ENCODE measurements at places on chromosomes 4 and X. TPM values are rescaled to one million over a fixed set of nuclear protein-coding genes. Genes with fewer than 3 reads are reported as not detected.

- no peaks in the 10 kb centered on the region for H3K36me3 ChIP-seq
- no peak overlapping the region for H3K27ac ChIP-seq
- H3K4me3 ChIP-seq = no peak overlapping the region
These were observed 613.3 kb downstream of the BCOR start for GRCh38 chrX:39484159-39485068.

- no peak for DNase-seq
- no peak overlapping the region for H3K27ac ChIP-seq
- H3K4me3 ChIP-seq = no peak overlapping the region
- no peaks in the 10 kb centered on the region for H3K36me3 ChIP-seq
These were observed 85.9 kb upstream of the ACSL4 start for GRCh38 chrX:109818976-109819375.

DNA sequence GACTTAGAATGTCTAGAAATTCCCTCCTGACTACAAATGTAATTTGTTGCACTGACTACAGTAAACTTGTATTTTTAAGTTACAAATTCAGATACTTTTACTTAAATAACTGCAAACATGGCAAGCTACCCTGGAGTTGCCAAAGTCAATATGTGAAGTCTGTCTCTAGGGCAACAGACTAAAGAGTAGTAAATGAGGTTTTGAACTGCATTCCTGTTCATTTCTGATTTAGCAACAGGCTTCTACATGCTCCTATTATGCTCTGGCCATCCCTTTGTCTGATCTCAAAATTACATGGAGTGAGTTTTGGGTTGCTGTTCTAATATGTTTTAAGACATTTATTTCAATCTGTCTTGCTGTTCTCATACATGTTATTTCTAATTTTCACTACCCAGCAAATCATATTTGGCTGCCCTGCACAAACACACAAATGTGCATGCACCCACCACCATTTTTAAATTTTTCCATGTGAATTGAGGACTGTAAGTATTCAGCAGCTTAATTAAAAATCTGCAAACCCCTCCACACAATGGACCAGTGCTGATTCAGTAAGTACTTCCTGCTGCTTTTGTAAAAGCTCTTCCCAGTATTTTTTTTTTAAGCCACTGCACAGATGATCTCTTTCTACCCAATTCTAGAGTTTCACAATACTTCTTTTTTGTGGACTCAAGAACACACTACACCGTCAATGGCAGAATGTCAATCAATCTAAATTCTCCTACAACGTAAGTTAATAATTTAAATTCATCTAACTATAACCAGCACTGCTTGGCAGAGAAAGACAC lies 26.7 kb downstream of the SH3RF1 start:
- H3K36me3 ChIP-seq = no peaks in the 10 kb centered on the region
- no peak overlapping the region for H3K4me3 ChIP-seq
- H3K27ac ChIP-seq = peak overlapping the region; percentile 14
- H3K4me1 ChIP-seq = no peaks in the 10 kb centered on the region

DNA sequence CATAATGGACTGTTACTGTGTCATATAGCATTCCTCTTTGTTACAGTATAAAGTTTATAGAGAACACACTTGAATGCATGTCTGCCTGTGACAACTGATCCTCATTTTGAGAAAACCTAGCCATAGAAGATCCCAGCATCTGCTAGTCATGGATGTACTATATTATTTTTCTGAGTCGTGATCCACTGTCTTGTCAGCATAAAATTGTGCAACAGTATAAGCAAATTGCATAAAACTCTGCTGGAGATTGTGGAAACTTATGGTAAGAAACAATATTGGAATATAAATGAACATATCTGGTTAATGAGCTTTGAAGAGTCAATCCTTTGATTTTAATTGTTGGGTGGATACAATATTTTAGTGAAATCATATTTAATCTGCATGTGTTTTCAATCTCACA lies 3.6 kb downstream of the NEIL3 start:
- DNase-seq = no peak
- H3K36me3 ChIP-seq = no peaks in the 10 kb centered on the region
- no peak overlapping the region for H3K4me3 ChIP-seq
- no peaks in the 10 kb centered on the region for H3K4me1 ChIP-seq
- H3K27ac ChIP-seq = no peak overlapping the region

DNA sequence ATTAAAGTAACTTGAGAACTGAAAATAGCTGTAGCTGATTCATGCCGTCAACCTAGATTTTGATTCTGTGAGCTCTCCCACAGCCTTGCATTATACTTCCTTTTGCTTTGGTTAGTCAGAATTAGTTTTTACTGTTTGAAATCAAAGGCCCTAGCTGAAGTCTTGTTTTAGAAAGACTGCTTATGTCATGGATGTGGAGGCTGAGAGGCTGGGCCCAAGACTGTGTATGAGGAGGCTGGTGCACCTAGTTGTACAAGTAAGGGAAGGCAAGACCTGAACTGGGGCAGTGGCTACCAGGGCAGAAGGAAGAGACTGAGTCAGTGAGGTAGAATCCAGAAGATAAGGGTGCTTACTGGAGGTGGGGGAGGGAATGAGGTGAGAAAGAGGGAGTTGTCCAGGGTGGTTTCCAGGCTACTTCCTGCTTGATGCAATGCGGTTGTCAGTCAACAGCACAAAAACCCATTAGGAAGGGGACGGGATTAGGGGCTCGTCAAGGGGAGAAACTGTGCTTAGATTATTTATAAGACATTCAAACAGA lies 76.2 kb upstream of the PAGE3 start:
- H3K4me3 ChIP-seq = no peak overlapping the region
- no peaks in the 10 kb centered on the region for H3K36me3 ChIP-seq
- H3K4me1 ChIP-seq = no peaks in the 10 kb centered on the region
- H3K27me3 ChIP-seq = peaks cover 41% of the 10 kb centered on the region

DNA sequence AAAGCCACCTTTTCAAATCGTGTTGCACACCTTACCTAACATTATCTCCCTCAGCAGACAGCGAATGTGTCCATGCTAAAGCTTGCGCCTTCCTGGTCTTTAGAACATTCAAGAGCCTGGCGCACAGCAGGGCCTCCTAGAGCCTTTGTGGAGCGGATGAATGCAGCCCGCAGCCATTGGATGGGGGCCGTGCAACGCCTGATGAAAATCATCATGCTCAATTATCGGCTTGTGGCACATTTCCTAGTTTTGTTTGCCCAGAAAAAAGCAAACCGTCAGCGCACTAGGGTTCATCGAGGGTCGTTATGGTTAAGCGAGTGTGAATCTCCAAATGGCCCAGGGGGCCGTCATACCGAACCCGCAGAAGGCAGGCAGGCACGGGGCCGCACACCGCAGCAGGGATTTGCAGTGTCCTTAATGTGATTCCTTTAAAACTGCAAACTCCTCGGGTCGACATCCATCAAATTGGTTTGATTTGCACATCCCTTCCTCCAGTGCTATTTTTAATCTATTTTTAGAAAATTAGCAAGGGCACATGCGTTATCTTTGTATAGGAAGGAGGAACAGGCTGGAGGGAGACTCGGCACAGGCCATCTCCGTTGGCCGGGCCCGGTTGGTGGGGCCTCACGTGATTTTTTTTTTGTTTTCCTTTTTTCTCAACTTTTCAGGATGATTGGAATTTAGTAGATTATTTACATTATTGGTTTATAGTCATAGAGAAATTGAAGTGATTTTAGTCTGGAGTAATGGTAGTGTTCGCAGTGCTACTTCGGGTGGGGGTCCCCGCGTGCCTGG lies 53.1 kb downstream of the ABLIM2 start:
- no peaks in the 10 kb centered on the region for H3K36me3 ChIP-seq
- H3K27ac ChIP-seq = no peak overlapping the region
- H3K4me1 ChIP-seq = no peaks in the 10 kb centered on the region

DNA sequence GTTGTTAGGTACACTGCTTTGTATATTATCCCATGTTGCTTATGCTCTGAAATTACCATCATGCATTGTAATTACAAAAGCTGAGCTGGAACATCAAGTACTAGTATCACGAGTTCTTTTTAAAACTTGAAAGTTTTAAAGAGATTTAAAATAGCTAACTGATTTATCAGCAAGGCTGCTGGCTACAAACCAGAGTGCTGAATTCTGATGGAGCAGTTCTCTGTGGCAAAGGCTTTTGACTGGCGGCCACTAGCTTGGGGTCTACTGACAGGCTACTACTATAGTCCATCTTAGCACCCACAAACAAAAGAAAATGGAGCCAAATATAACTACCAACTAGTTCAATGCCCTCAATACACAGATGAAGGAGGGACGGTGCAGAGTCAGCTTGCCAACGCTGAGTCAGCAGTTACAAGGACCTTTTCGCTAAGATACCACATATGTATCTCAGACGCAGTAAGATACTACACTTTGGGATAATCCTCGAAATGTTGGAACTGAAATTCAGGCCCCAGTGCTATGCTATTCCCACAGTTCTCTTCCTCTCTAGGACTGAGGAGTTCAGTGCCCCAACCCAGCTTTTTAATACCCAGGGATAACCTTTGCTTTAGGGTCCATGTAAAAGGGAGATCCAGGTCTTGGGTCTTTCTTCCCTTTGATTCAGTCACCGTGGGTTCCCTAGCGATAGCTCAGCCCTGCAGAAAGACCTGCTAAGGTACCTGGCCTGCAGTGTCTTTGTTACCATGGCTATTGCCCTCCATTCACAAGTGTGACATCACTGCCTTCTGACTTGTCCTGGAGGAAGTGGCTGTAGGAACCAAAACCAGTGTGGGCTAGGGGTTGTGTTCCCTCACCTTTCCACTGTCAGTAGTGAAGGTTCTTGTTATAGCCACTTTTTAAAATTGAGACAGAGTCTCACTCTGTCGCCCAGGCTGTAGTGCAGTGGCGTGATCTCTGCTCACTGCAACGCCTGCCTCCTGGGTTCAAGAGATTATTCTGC lies 22.8 kb downstream of the MFAP3L start:
- no peak overlapping the region for H3K27ac ChIP-seq
- DNase-seq = no peak
- H3K27me3 ChIP-seq = no peaks in the 10 kb centered on the region
- H3K4me3 ChIP-seq = no peak overlapping the region

Gene STOX2
- 11.2 TPM for total RNA-seq

DNA sequence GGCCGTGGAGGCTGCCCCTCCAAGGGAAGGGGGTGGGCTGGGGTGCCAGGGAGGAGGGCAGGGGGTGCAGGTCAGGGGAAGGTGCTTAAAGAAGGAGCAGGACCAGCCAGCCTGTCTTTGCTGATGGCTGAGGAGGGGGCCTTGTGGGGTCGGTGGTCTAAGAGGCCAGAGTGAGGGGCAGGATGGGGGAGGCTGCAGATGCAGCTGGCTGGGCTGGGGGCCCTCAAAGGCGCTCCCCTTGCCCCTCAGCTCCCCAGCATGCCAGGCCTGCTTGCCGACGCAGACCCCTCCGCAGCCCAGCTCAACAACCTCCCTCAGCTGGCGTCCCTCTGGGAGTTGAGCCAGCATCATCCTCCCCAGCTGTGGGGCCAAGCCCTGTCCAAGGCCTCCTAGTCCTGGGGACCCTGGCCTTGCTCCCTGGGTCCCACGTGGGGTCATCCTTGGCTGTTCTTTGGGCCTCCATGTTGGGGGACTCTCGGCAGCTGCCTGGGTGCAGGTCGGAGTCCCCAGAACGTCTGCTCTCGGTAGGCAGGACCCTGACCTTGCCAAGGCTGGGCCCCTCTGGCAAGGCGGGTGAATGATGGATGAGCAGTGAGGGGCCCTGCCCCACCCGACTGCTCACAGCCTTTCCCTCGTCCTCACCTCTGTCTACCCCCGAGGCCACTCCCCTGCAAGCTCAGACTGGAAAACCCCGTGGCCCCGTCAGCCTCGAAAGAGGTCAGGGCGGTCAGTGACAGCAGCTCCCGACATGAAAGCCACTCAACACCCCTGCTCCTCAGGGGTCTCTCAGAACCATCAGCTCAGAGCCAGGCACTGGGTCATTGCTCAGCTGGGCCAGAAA lies 119.4 kb downstream of the FAM53A start:
- peaks cover 95% of the 10 kb centered on the region for H3K27me3 ChIP-seq
- no peaks in the 10 kb centered on the region for H3K4me1 ChIP-seq
- no peak overlapping the region for H3K4me3 ChIP-seq
- H3K36me3 ChIP-seq = no peaks in the 10 kb centered on the region

Gene SMR3B
- total RNA-seq = not detected

DNA sequence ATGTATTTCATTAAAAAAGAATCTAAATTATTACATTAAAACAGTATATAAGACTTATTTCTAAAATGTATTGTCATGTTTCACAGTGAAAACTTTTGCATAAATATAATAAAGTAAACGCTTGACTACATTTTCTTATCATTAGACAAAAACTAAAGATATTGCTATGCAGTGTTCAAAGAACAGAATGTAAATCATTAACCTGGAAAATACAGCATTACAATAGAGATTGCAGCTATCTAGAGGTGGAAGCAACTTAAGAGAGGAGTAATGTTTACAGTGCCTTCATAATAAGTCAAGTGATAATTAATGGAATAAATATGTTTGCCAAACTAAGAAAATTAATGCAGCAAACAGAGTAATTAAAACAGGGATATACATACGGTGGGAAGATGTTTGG lies 940.9 kb downstream of the FSTL5 start:
- no peak for DNase-seq
- H3K4me3 ChIP-seq = no peak overlapping the region
- H3K27me3 ChIP-seq = no peaks in the 10 kb centered on the region
- H3K4me1 ChIP-seq = no peaks in the 10 kb centered on the region
- no peak overlapping the region for H3K27ac ChIP-seq
- no peaks in the 10 kb centered on the region for H3K36me3 ChIP-seq

- H3K27ac ChIP-seq = no peak overlapping the region
- no peak overlapping the region for H3K4me3 ChIP-seq
- H3K36me3 ChIP-seq = no peaks in the 10 kb centered on the region
- no peaks in the 10 kb centered on the region for H3K4me1 ChIP-seq
- DNase-seq = no peak
These were observed 42.5 kb downstream of the DTHD1 start for GRCh38 chr4:36323816-36324419.

DNA sequence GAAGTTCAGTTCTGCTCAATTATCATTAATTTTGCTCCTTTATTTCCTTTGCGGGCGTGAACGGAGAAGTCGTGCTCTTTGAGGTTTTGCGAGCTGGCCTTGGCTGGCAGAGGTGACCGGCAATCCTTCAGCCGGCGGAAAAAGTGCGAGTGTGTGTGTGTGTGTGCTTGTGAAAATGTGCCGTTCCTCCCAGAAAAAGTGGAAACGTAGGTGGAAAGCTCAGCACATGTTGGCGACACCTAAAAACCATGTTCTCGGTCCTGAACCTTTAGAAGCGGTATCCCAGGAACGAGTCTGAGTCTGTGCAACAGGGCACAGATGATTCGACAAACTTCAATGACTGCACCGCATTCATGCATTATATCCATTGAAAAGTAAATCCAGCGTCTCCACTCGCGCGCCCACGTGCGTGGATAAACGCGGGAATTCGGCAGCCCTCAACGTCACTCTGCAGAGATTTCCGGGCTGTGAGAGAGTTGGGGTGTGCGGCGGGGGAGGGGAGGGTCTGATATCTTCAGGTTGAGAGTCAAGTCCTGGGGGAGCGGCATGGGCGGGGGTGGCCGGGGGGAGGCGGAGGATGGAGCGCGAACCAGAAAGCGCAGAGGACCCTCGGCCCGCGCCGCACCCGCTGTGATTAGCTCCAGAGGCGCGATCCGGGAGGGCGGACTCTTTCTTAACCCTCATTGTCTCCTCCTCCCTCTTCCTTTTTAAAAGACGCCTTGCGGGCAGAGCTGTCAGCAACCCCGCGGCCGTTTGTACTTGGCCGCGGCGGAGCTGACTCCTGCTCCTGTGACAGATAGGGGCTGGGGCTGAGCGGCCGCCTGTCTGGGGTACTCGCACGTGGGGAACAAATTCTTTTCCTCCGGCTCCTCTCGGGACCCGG lies at the start of gene SHISA3:
SHISA3 (plus strand) TSS at position 737 of the 883 bp plus-strand sequence. CDS start 569 bp downstream, outside the sequence.
- H3K27me3 ChIP-seq = no peaks in the 10 kb centered on the region
- no peaks in the 10 kb centered on the region for H3K4me1 ChIP-seq
- DNase-seq = no peak
- H3K4me3 ChIP-seq = peak within 1 kb of the TSS; percentile 64
- no peak within 1 kb of the TSS for H3K27ac ChIP-seq

Gene LNX1
- 22.6 TPM for total RNA-seq

GRCh38 chr4:25123236-25123635 lies 37.0 kb downstream of the SEPSECS start:
- H3K27me3 ChIP-seq = no peaks in the 10 kb centered on the region
- DNase-seq = no peak
- no peak overlapping the region for H3K4me3 ChIP-seq
- no peak overlapping the region for H3K27ac ChIP-seq
- H3K4me1 ChIP-seq = no peaks in the 10 kb centered on the region

Gene CXCR3
- not detected for total RNA-seq
